ENCODE measurements at places on chromosomes 7 and 10.

DNA sequence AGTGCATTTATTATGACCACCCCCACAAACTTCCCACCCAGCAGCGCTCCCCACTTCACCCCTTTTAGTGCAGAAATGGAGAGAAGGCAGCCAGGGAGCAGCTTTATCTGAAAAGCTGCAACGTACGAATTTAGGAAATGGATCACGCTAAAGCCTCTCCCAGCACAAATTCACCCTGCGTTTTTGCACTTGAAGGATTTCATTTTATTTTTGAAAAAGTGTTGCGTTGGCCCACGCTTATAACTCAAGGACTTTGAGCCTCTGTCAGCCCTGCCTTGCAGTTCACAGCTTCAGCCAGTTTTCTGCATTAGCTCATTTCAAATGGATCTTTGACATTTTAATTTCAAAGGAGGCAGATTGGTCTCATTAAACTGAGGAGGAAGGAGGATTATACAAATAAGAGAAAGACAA is 556.1 kb downstream of the KCNMA1 start:
- DNase-seq, result no peak

DNA sequence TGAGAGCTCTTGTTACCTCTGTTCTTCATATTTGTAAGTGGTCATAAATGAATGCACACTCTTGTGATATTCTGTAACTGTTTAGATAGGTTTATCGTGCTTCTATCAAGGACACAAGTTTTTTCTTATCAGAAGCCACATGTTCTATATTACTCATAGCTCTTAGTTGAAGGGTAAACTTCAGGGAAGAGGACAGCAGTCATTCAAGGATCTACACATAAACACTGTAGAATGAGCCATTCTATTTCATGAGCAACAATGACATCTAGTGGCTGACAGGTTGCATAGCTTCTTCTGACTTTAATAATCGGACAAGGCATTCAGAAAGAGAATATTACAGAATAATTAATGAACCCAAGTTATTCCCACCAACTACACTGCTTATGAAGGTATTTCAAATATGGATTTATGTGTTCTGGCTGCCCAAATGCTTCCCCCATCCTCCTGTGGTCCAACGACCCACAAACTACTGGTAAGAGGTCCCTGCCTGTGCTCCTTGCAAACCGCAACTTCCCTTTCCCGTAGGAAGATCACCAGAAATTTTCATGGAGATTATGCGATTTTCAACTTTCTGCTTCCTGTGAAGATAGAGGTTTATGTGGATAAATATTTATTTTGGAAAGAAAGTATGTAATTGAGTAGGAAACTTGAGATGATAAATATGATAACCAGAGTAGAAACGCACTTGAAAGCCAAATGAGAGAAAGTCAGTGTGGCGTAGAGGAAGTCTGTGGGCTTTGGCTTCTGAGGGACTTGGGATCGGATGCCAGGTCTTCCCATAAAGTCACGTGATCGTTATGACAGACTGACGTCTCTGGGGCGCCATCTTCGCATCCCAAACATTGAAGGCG is 16.8 kb upstream of the ABCB5 start:
- DNase-seq, result peak; percentile 58

- DNase-seq, result peak; percentile 69
Observed at GRCh38 chr7:47153576-47153975, 428.3 kb downstream of the TNS3 start.

GRCh38 chr10:8616166-8616565 is 561.7 kb downstream of the GATA3 start:
- DNase-seq, result peak; percentile 83

GRCh38 chr7:108222236-108222892 is 92.2 kb upstream of the LAMB4 start:
- no peak for DNase-seq

DNA sequence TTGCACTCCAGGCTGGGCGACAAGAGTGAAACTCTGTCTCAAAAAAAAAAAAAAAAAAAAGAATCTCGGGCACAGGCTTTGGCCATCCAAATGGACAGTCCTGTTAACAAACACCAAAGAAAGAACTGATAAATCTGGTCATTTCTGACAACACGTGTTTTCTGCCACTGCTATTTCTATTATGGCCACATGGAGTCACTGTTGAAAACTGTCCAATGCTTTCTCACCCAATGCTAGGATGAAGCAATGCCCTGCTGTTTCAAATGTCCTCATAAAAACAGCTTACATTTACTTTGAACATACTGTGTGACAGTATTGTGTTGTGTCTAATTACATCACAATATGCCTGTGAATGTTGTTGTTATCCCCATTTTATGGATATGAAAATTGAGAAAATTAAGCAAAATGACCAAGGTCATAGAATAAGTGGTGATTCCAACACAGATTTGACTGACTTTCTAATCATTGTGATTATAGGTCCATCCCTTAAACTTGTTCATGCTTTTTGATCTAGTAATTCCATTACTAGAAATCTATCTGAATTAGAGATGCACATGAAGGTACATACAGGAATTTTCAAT is 19.9 kb upstream of the MAP3K8 start:
- DNase-seq, result peak; percentile 45

DNA sequence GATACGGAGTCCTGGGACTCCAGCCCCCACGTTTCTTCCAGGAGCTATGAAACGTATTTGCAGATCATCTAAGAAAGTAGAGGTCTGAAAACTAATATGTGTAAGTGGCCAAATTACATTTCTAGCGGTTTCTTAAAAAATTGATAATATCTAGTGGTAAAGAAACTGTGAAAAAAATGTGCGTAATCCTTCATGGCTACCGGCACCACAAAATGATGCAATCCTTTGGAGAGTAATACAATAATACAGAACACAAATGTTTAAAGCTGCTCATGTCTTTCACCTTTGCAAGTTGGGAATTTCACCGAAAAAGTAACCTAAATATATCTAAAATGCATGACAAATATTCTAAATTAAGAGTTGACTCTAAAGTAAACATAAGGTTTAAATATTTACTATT is 742.1 kb downstream of the GRID1 start:
- no peak for DNase-seq

- DNase-seq, result no peak
Observed at GRCh38 chr7:37656913-37657530, 26.5 kb upstream of the GPR141 start.

- no peak for DNase-seq
Observed at GRCh38 chr10:108736111-108736510, 1187.2 kb downstream of the XPNPEP1 start.

GRCh38 chr10:120085096-120085796 is 192.7 kb downstream of the SEC23IP start:
- no peak for DNase-seq

- no peak for DNase-seq
Observed at GRCh38 chr7:26480156-26480555, 188.5 kb downstream of the SNX10 start.

DNA sequence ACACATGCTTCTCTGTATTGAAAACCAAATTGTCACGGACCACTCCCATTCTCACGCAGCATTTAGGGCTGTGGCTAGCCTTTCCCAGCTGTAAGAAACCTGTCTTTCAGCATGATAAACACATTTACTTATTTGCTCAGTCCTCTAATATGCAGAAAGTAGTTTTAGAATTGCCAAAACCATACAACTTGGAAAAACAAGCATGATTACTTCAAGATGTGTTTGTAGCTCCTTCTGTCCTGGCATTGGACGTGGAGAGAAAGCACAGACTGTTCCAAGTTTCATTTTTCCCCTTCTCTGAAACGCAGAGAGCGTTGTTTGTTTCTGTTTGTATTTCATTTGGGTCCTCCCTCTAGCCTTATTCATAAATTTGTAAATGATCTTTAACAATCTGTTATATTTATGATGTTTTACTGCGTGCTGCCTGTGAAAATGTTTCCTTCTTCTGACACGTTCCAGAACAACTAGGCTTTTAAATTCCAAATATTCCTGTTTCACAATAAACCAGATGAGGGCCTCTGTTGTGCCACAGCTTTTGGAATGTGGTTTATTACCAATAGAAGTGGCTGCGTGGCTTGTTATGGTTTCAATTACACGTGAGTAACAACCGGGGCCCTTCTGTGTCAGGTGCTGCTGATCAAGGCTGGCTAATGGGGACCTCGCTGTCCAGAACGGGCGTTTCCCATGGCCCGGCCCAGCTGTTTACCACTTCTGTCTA is 26.1 kb downstream of the MNX1 start:
- no peak for DNase-seq

- DNase-seq, result no peak
Observed at GRCh38 chr10:97466755-97467154, 20.8 kb downstream of the ZDHHC16 start.

GRCh38 chr7:79451580-79451979 is 1.9 kb downstream of the MAGI2 start:
- no peak for DNase-seq

DNA sequence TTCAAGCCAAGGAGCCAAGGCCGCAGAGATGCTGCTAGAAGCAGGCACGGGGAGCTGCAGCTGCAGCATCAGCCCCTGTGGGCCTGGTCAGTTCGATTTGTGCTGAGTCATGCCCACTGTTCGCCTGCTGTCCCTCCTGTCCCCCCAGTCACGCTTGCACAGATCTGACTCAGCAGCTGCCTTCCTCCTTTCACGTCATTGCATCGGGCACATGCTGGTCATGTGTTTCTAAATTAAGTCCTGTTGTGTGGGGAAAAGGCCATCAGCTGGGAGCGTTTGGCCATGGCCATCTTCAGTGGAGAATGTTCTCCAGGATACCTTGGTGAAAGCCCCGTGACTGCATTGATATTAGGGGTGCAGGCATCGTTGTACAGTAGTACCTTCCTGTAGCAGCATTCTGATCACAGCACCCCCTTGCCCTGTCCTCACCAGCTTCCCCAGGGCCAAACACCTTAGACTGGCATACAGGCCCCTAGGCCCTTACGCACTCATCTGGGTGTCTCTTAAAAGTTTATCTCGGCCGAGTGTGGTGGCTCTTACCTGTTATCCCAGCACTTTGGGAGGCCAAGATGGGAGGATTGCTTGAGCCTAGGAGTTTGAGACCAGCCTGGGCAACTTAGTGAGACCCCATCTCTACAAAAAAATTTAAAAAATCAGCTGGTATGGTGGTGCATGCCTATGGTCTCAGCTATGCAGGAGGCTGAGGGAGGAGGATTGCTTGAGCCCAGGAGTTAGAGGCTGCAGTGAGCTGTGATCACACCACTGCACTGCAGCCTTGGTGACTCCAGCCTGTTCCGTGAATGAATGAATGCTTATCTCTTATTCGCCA is 23.2 kb downstream of the POR start:
- DNase-seq, result peak; percentile 95

GRCh38 chr7:128672927-128673517 is 930 bp downstream of the GARIN1A start:
- no peak for DNase-seq

- peak; percentile 78 for DNase-seq
Observed at GRCh38 chr10:62583876-62584615, 209.9 kb downstream of the ZNF365 start.

- DNase-seq, result no peak
Observed at GRCh38 chr7:5361446-5362127, 62.0 kb downstream of the TNRC18 start.

- no peak for DNase-seq
Observed at GRCh38 chr10:132805599-132805998, 19.7 kb upstream of the NKX6-2 start.

- no peak for DNase-seq
Observed at GRCh38 chr7:102434039-102434486, 688 bp downstream of the ORAI2 start.

DNA sequence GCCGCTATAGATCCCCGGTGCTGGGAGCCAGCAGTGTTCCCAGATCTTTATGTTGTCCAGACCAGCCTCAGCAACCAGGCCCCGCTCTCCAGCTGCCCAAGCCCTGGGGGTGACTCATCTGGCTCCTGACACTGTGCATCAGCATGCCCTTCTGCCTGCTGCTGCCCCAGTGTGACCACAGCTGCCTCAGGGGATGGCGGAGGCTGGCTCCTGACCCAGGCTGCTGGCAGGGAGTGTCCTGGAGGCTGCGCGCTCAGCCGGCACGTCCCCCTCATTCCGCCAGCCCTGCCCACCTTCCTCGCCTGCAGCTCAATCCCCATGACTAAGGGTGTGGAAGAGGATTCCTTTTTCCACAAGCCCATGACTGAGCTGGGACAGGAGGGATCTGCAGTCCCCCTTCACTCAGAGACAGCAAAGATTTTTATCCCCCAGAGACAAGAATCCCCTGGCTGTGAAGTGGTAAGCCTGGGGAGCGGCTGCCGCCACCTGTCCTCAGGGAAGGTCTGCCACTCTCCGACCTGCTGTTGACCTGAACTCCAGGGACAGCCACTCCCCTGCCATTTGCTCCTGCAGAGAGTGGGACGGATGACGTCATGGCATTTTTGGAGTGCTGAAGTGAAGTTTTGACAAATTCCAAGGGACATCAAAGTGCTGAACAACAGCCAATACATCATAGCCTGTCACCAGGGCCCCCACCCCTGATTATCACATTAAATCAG is 182.8 kb upstream of the BMPER start:
- peak; percentile 99 for DNase-seq

DNA sequence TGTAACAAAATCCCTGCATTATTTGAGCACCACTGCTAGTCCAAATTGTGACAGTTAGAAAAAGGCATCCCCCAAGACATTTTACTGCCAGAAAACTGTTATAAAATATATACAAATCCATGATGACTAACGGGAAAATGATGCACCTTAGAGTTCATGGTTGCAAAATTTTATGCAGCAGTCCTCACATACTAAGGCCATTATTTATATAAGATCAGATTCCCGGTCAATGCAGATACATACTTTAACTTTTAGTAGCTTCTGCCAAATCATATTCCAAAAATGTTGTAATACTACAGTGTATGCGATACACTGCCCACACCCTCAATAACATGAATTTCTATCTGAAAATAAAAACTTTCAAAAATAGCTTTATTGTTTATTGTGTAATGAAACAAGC is 239.9 kb upstream of the ZNF32 start:
- DNase-seq, result no peak

GRCh38 chr7:44765579-44766415 is 17.1 kb downstream of the ZMIZ2 start:
- no peak for DNase-seq

- no peak for DNase-seq
Observed at GRCh38 chr10:3516234-3516922, 268.6 kb downstream of the KLF6 start.

- no peak for DNase-seq
Observed at GRCh38 chr7:134355927-134356326, 39.2 kb upstream of the SLC35B4 start.

All from Caki2 (cell line).